ENCODE measurements at places on chromosomes 5 and 9.

- DNase-seq: no peak
Observed at GRCh38 chr5:56279291-56279690, 46.2 kb upstream of the ANKRD55 start.

DNA sequence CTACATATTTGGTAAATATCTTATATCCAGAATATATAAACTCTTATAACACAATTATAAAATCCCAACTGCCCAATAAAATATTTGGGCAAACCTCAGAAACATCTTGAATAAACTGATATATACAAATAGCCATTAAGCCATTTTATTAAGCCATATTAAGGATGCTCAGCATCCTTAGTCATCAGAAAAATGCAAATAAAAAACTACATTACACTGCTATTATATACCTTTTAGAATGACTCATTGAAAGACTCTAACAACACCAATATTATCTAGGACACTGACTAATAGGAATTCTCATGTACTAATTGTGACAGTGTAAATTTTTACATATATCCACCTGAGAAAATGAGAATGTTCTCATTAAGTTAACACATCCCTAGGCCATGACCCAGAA lies 77.8 kb downstream of the CDH10 start:
- no peak for DNase-seq

- DNase-seq: no peak
Observed at GRCh38 chr5:44372028-44372427, 17.2 kb downstream of the FGF10 start.

- DNase-seq: peak; percentile 58
Observed at GRCh38 chr5:157603333-157604190, 28.0 kb upstream of the ADAM19 start.

- DNase-seq: no peak
Observed at GRCh38 chr9:135485832-135486231, 6.2 kb downstream of the PPP1R26 start.

DNA sequence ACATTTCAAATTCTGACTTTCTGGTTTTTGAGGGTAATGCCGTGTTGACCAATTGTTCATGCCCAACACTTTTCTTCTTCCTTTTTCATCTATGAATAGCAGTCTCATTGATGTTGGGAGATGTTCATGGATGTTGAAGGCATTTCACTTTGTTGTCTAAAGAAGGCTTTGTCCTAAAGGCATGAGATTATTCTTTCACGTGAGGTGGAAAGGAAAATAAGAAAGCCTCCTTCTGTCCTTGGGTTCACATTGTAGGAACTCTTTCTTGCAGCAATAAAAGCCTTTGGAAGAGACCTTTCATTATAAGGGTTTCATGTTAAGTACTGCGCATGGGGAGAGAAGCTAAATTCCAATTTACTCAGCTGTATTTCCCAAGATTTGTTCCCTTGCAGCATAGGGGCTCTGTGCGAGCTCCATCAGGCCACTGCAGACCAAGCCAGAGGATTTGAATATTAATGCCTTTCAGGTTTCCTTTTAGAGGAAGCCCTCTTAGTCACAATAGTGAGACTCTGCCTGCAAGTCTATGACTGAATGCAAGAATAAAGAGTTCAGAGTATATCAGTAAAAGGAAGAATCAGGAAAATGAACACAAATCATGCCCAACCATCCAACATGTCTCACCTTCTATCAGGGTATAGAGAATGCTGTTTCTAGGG lies 274.6 kb downstream of the TMEM38B start:
- no peak for DNase-seq

DNA sequence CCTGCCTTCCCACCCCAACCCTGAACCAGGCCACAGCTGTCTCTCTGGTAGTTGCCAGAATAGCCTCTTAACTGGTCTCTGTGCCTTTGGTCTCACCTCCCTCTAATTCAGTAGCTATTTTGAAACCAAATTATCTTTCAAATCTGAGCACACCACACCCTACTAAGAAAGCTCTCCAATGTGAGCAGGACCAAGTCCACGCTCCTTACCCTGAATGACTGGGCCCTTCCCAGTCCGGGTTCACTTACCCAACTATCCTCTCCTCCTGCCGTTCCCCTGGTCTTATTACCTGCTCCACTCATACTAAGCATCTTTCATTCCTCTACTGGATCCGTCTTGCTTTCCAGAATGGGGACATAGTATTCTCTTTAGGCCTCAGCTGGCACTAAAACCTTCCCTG lies 16.8 kb downstream of the ANKH start:
- DNase-seq: no peak

- DNase-seq: no peak
Observed at GRCh38 chr5:112886975-112887374, 25.9 kb downstream of the SRP19 start.

GRCh38 chr5:67880511-67880805 lies 335.1 kb upstream of the PIK3R1 start:
- DNase-seq: no peak

DNA sequence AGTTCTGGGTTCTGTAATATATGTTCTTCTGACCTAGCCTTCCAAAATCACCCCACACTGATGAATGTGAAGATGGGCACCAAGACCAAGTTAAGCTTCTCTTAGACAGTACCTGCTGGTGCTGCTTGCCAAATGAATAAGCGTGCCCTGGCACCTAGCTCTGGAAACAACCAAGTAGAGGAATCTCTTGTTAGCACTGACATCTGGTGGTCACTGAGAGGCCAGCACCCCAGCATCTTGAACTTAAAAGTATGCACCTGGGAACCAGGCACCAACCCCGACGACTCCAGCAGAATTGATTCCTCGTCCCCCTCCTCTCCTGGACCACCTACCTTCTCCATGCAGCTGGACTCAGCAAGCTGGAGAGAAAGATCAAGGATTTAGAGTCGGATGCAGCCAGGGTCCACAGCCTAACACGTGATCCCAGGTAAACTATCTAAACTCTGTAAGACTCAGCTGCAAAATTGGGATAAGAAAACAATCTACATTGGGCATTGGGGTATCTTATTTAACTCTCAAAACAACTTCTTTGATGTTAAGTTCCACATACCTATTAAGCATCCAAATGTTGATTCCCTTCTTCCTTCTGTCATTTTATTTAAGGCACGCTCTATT lies 89.8 kb downstream of the SLC1A3 start:
- peak; percentile 53 for DNase-seq

GRCh38 chr5:126492939-126493338 lies 69.7 kb downstream of the GRAMD2B start:
- DNase-seq: no peak

DNA sequence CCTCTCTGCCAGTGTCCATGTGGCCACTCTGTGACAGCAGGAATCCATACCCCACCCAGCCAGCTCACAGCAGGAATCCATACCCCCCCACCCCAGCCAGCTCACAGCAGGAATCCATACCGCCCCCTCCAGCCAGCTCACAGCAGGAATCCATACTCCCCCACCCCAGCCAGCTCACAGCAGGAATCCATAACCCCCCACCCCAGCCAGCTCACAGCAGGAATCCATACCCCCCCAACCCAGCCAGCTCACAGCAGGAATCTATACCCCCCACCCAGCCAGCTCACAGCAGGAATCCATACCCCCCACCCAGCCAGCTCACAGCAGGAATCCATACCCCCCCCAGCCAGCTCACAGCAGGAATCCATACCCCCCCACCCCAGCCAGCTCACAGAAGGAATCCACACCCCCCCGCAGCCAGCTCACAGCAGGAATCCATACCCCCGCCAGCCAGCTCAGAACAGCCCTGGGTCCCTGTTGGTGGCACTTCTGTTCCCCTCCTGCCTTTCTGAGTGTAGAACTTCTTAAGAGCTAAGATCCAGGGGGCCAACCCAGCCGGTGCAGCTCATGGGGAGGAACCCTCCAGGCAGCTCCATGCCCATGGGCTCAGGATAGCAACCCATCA lies 8.4 kb upstream of the RXRA start:
- DNase-seq: no peak

- DNase-seq: no peak
Observed at GRCh38 chr5:77791356-77791755, 15.2 kb upstream of the TBCA start.

DNA sequence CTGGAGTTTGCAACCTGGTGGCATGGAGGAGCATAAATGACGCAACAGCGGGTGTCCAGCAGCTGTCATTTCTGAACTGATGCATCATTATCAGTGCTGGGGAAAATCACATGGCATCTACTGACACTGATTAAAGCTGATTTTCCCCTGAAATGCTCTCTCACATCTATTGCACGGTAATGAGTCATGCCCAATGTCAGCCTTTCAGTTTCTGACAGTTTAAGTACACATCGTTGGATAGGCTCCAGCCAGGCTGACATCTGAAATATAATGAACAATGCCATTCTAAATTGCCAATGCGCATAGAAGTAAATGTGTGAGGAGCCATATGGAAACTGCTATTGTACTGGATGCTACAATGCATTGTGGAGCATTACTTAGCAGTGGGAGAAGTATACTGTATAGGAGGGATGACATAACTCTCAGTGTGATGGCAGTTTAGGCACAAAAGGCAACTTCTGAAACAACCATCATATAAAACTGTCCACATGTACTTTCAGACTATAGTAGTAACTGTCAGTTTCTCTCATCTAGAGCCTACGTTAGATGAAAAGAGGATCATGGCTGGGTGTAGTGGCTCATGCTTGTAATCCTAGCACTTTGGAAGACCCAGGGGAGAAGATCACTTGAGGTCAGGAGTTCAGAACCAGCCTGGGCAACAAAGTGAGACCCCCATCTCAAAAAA lies 389.3 kb upstream of the DMAC1 start:
- DNase-seq: no peak

DNA sequence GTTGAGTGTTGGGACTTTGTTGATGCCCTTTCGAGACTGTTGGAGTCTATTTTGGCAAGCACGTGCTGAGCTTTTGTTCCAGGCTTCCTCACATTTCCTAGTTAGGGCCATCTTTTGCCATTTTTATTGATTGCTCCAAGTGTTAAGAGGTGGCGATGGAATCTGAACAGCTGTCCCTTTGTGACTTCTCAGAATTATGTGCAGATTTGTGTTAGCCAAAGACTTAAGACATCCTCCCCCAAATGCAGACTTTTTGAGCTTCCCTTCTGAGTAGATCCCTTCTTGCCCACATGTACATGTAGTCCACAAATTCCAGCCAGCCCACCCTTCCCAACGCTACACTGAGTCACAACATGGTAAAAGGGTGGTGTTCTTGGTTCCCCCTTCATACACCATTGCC lies 59.2 kb downstream of the SPIN1 start:
- DNase-seq: no peak

- no peak for DNase-seq
Observed at GRCh38 chr9:112203536-112203935, 28.4 kb upstream of the SUSD1 start.

GRCh38 chr5:149314571-149315111 lies 30.7 kb upstream of the GRPEL2 start:
- DNase-seq: no peak

GRCh38 chr5:9071074-9071473 lies 474.8 kb downstream of the SEMA5A start:
- no peak for DNase-seq

GRCh38 chr5:84474126-84474525 lies 89.4 kb upstream of the EDIL3 start:
- DNase-seq: no peak

- no peak for DNase-seq
Observed at GRCh38 chr9:127380479-127380878, 16.5 kb upstream of the SLC2A8 start.

DNA sequence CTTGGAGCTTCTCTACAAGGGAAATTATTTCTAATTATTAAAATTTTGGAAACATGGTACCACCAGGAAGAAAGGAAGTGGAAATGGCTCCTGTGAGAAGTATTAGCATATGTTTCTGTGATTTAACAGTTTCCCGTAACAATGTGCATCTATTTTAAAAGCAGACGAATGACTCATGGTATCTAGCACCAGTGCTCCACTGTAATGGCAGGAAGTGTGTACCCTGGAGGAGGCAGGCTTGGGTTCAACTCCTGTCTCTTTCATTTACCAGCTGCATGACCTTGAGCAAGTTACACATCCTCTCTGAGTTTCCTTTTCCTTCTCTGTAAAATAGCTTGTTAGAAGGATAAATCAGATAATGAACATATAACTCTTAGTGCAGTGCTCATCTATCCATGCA lies 41.0 kb upstream of the ANGPTL2 start:
- DNase-seq: no peak

GRCh38 chr5:10982626-10983025 lies 221.6 kb upstream of the DAP start:
- DNase-seq: no peak

- no peak for DNase-seq
Observed at GRCh38 chr9:70510157-70510770, 95.8 kb upstream of the KLF9 start.

DNA sequence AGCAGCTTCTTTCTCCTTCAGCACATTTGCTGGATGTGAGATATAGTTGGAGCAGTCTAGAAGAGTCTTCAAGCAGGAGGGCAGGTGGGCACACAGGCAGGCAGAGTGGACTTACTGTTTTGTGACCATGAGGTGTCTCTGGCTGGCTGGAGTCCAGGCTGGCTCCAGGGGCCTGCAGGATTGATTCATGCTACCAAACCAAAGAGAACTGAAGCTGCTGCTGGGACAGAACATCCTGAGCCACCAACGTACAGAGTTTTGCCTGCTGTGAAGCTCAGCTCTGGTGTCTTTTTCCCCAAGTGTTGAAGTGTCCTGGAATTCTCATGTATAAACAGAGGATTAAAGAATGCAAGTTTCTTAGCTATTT lies 45.7 kb downstream of the CYSTM1 start:
- no peak for DNase-seq

Data from T-helper 2 cell (primary cell).